ENCODE measurements at places on chromosomes 1 and 21. TPM values are rescaled to one million over a fixed set of nuclear protein-coding genes. Genes with fewer than 3 reads are reported as not detected.

SYCP1 gene
- not detected for total RNA-seq

ZNF593OS gene
- total RNA-seq = not detected

C4BPB gene
- total RNA-seq = not detected

- no peaks in the 10 kb centered on the region for H3K4me1 ChIP-seq
- no peaks in the 10 kb centered on the region for H3K27me3 ChIP-seq
- H3K27ac ChIP-seq = no peak overlapping the region
Measured at GRCh38 chr21:35868005-35868868, 192.1 kb downstream of the SETD4 start.

DNA sequence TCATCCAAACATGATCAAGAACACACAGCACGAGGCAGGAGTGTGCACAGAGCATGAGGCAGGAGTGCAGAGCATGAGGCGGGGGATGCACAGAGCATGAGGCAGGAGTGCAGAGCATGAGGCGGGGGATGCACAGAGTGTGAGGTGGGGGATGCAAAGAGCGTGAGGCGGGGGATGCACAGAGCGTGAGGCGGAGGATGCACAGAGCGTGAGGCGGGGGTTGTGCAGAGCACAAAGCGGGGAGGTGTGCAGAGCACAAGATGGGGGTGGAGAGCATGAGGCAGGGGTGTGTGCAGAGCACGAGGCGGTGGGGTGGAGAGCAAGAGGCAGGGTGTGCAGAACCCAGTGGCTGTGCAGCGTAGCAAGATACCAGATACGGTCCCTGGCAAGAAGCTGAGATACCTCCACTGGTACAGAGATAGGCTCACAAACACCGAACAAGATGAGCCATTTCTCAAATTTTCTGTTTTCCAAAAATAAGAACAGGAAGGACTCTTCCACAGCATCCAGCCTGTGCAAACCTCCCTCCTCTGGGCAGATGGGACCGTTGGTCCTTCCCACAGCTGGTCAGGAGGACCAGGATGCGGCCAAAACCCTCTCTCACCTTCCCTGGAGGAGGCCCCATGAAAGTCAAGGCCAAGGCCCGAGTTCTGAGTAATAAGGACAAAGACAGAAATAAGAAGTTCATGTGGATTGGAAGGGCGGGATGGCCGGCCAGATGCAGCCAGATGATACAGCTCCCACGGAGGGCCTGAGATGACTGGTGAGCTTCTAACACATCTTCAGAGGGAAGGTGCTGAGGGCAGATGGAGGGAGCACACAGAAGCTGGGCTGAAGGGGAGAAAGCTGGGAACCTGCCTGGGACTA, 12.0 kb downstream of the SPATC1L start:
- no peak overlapping the region for H3K4me3 ChIP-seq
- H3K36me3 ChIP-seq = no peaks in the 10 kb centered on the region
- no peak overlapping the region for H3K27ac ChIP-seq
- H3K27me3 ChIP-seq = no peaks in the 10 kb centered on the region
- no peaks in the 10 kb centered on the region for H3K4me1 ChIP-seq
- DNase-seq = peak; percentile 27

DNA sequence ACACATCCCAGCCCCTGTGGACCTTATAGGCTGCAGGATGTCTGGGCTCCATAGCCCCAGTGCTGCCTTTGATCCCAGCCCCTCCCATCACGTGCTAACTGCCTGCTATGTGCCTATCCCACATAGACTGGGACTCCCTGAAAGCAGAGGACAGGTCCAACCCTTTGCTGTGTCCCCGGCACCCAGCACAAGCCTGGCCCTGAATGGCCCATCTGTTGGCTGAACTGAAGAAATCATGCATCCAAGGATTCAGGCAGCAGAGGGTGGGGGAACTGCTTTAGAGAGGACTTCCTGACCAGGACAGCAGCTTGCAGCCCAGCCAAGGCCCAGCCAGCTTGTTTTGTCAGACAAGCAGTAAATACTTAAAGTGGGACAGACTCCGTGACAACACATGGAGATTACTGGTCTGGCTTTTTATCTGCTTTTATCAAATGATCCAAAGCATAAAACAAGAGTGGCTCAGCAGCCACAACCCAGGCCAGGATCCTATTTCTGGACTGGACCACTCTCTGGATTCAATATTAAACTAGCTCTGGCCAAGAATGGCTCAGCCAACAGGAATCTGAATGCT, 69.3 kb downstream of the GLIS1 start:
- H3K27ac ChIP-seq = no peak overlapping the region
- no peaks in the 10 kb centered on the region for H3K4me1 ChIP-seq
- DNase-seq = no peak

- no peaks in the 10 kb centered on the region for H3K4me1 ChIP-seq
- H3K36me3 ChIP-seq = no peaks in the 10 kb centered on the region
- H3K27me3 ChIP-seq = no peaks in the 10 kb centered on the region
- DNase-seq = no peak
Measured at GRCh38 chr1:240658312-240658960, 46.5 kb upstream of the GREM2 start.

DNA sequence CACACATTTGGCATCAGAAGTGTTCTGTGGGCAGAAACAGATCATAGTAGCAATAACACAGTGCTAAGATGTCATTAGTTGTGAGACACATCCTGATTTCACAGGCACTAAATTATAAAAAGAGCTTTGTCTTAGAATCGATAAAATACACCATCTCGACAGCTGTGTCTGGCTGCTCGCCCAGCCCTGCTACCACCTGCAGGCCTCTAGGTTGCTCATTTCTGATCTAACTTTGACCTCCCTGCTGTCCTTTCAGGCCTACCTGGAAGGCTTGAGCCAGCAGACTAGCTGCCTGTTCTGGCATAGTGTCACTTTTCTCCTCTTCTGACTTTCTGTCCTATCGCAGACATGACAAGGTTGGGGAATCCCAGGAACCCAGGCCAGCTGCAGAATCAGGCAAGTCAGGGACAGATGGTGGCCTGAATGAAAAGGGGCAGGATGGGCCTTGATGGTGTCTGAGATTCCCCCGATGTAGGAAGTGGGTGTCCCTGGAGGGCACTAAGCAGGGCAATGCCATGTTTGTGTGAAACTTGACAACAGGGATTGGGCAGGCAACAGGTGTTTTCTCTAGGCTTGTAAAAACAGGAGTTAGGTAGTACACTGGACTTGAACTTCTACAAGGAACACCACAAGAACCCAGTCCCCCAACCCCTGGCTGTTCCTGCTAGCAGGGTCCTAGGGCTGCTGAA, 66.6 kb upstream of the RHOU start:
- H3K36me3 ChIP-seq = no peaks in the 10 kb centered on the region
- H3K27me3 ChIP-seq = no peaks in the 10 kb centered on the region
- no peak for DNase-seq
- no peak overlapping the region for H3K4me3 ChIP-seq

- no peak overlapping the region for H3K4me3 ChIP-seq
- no peaks in the 10 kb centered on the region for H3K27me3 ChIP-seq
- DNase-seq = no peak
- peaks cover 7% of the 10 kb centered on the region for H3K4me1 ChIP-seq
- no peaks in the 10 kb centered on the region for H3K36me3 ChIP-seq
Measured at GRCh38 chr1:231958448-231958847, 331.9 kb downstream of the DISC1 start.

GRCh38 chr1:235648407-235648907, 1.1 kb downstream of the GNG4 start:
- peak overlapping the region; percentile 66 for H3K4me3 ChIP-seq
- H3K27ac ChIP-seq = no peak overlapping the region
- no peaks in the 10 kb centered on the region for H3K36me3 ChIP-seq
- peaks cover 28% of the 10 kb centered on the region for H3K4me1 ChIP-seq
- DNase-seq = no peak
- peaks cover 83% of the 10 kb centered on the region for H3K27me3 ChIP-seq

Measured in suprapubic skin (tissue), 4 donors.